ENCODE measurements at places on chromosomes 5 and 9.

GRCh38 chr5:60026161-60026560 is 132.6 kb upstream of the PDE4D start:
- DNase-seq, result no peak

DNA sequence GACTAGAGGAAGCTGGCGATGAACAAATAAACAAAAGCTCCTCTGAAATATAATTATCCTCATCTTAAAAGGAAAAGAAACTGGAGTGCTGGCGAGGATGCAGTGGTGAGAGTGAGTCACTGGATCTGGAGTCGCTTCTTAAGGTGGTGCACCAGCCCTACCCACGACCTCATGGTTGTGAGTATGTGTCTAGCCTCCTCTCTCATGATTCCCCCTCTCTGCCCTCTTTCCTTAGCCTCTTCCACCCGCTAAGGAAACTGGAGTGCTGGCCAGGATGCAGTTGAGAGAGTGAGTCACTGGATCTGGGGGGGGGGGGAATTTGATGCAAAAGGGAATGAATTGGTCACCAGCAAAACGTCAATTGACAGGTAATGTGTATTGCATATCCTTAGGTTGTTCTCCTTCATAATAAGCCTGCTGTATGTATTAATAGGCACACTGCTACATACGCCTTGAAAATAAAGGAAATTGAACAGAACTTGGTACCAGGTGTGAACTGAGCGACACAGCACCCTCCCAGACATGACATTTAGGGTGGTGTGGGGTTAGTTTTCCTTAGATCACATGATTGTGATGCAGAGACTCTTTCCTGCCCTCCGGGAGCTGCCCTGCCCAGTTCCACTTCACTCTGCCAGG is 36.3 kb upstream of the EBF1 start:
- DNase-seq, result no peak

GRCh38 chr5:33230467-33231078 is 210.2 kb upstream of the TARS1 start:
- DNase-seq, result no peak

DNA sequence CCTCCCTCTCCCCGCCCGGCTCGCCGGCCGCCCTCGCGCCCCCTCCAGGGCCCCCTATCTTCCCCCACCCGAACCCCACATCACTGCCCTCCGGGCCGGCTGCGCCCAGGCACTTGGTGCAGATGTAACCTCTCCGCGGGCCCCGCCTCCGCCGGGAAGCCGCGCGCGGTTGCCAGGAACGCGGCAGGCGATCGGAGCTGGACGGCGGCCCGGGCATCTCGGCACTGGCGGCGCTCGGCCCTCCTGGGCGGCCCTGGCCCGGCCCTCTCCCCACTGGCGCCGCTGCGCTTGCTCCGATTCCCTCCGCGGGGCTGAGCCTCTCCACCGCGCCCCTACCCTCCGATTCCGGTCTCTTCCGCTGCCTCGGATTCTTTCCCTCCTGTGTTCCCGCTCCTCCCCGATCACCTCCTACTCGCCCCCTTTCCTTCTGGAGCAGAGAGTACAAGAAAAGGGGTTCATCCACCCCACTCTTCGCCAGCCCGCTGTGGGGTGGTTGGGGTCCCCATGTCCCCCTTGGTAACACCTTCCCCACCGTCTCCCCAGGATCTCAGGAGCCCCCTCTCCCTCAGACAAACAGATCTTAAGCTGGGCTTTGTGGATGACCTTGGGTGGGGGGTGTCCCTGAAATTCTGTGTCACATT is 70.6 kb downstream of the C9orf50 start:
- no peak for DNase-seq

GRCh38 chr5:23084815-23085214 is 231.7 kb upstream of the CDH12 start:
- no peak for DNase-seq

DNA sequence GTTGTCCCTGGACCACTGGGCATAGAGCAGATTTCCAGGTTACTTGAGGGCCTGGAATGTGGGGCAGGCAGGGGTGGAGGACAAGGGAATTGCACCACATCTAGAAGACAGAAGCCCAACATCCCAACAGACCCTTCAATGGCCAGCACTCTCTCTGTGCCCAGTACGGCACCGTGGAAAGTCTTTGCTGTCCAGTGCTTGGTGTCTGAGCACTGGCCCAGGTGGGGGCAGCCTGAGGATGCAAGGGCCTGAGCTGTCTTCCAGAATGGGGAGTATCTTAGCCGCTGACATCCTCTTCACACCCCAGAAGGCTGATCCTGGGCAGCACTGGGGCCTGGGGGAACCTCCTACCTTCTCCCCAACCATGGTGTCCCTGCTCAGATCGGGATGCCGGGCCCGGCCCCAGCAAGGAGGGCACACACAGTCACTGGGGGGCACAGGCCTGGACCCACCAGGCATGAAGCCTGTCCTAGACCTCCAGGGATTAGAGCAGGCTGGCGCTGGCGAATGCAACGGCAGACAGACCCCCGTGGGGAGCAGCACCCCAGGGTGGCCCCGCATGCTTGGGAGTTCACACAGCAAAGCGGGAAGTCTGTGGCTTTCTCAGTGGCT is 40.6 kb upstream of the OLFM1 start:
- no peak for DNase-seq

DNA sequence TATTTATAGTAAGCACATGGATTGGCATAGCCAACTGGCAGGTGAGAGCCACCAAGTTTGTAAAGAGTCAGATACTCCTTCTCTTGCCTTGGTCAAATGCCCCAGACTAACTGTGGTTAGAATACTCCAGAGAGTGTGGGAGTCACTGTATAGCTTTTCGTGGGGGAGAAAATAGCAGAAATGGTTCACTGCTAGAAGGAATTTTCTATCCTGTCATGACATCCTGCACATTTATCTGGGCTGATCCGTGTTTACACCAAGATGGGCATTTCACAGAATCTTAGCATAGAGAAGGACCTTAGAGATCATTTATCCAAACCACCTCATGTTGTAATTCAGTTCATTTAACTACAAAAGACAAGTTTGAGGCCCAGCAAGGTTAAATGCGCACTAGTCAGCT is 460.8 kb downstream of the ENC1 start:
- no peak for DNase-seq

DNA sequence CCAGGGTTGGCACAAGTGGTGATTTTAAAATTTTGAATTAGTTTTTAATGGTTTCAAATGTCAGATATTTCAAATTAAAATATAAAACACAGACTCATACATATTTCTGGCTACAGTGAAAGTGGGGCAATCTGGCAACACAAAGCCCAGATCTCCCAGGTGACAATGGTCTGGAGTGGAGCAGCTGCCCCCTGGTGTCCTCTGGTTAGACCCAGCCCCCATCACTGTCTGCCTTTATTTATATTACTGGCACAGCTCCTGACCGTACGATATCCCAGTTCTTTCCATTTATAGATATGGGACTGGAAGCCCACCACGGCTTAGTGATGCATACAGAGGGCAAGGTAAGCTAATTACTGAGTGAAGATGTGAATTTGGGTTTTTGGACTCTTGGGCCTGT is 37.3 kb downstream of the MACIR start:
- DNase-seq, result no peak

DNA sequence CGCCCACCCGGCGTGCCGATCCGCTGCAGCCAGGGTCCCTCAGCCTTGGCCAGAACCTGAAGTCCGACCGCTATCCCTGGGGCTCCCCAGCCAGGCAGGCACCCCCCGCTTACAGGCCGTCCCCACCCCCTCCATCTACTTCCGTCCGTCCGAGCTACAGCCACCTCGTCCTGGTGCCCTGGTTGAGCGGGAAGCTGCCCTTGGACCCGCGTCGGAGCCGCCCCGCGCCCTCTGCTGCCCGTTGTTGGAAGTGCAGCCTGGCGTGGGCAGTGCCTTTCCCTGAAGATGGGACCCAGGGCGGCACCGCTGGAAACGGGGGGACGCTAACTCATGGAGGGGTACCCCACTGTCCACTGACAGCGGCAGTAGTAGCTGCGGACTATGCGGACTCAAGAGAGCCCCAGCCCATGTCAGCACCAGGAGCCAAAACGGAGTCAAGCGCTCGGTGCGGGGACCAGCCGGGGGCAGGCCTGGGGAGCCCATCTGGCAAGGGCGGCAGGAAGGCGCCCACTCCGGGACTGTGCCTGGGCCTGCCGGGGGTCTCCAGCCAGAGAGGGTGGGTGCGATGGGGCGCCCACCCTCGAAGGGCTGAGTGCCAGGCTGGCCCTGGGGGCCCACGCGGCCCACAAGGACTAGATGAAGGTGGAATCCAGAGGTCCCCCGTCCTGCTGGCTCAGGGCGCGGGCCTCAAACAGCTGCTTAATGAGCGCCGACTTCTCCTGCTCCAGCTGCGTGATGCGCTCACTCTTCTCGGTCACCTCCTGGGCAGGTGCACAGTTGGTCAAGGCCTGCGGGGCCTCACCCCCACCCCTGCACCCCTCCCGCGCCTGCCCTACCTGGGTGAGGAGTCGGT is 6.1 kb downstream of the SAPCD2 start:
- peak; percentile 71 for DNase-seq

- DNase-seq, result no peak
These were observed 47.6 kb upstream of the EGFL7 start for GRCh38 chr9:136614967-136615623.

DNA sequence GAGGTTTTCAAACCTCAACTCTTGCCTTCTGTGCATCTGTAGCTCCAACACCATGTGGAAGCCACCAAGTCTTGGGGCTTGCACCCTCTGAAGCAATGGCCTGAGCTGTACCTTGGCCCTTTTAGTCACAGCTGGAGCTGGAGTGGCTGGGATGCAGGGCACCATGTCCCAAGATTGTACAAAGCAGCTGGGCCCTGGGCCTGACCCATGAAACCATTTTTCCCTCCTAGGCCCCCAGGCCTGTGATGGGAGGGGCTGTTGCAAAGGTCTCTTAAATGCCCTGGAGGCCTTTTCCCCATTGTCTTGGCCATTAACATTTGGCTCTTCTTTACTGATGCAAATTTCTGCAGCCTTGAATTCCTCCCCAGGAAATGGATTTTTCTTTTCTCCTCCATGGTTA is 11.8 kb upstream of the ENTREP1 start:
- DNase-seq, result no peak

DNA sequence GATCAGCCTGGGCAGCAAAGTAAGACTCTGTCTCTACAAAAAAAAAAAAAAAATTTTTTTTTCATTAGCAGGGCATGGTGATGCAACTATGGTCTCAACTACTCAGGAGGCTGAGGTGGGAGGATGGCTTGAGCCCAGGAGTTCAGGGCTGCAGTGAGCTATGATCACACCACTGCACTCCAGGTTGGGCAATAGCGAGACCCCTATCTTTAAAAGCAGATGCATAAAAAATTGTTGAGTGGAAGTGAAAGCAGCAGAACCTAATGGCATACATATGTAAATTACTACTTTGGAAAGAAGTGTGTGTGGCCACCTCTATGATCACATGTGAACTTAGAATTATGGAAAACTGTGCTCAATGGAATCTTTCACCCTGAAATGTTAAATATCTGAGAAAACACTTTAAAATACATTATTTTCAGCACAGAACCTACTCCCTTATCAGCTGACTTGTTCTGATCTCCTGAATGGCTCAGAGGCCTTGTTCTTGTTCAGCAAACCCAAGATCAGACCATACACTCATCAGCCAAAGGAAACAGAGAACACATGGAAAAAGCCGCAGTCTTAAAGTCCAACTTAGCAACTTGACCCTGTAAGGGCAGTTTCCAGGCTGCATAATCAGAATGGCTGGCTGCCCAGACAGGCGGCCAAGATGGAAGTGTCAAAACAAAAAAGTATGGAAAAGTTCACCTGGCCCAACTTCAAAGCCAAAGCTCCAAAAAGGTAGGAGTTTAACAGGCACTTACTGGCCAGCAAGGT is 56.5 kb downstream of the SIL1 start:
- no peak for DNase-seq

DNA sequence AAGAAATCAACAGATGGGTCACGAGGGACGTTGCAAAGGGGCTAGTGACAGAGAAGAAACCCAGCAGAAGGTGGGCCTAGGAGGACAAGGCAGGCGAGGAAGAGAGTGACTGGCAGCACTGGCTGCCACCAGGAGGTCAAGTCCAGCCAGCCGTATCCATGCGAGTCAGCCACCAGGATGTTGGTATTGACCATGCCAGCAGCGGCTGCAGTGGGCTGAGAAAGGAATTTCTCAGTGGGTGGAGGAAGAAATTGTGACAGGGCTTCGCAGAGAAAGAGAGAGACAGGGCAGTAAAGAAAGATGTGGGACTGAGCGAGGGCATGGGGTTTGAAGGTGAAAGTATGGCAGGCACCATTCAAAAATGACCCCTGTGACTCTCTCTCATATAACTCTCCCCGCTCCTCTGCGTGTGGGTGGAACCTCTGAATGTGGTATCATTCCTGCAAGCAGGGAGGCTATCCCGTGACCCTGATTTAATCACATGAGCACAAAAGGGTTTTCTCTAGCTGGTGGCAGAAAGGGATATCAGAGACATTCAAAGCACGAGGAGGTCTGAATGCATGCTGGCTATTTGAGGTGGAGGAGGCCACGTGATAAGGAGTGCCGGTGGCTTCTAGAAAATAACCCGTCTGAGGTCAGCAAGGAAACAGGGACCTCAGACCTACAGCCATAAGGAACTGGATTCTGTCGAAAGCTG is 45.4 kb upstream of the FBXW11 start:
- DNase-seq, result no peak

- DNase-seq, result no peak
These were observed 884.5 kb downstream of the TLE1 start for GRCh38 chr9:80804873-80805272.

DNA sequence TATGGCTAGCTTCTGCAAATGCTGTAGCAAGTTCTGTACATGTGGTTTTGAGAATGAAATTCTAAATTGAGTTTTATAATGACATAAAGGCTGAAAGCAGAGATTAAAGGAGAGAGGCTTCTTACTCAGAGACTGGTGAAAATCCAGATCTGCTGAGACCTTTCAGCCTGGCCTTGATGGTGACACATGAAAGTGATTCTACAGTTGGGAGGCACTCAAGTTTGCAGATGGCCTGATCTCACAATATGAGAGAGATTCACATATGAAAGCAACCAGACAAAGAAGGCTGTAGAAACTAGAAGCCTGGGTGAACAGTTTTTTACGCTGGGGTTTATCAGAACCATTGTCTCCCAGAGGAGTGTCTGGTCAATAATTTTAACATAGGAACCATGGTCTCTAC is 49.0 kb downstream of the RAB3C start:
- no peak for DNase-seq

DNA sequence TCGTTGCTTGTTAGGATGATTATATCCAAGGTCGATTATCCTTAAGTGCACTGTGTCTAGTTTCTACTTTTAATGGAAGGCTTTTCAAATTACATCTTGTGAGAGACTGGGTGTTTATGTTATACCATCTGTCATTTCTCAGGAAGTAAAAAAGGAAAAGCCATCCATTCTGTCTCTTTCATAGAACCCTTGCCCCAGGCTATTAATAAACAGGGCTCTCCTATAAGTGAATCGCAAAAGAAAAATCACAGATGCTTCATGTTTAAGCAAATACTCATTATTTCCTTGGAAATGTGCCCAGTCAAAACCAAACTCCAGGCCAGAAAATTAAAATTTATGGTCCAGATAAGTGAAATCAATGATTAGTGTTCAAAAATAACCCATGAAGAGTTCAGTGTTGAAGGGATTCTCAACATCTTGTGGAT is 58.1 kb downstream of the STARD4 start:
- no peak for DNase-seq

DNA sequence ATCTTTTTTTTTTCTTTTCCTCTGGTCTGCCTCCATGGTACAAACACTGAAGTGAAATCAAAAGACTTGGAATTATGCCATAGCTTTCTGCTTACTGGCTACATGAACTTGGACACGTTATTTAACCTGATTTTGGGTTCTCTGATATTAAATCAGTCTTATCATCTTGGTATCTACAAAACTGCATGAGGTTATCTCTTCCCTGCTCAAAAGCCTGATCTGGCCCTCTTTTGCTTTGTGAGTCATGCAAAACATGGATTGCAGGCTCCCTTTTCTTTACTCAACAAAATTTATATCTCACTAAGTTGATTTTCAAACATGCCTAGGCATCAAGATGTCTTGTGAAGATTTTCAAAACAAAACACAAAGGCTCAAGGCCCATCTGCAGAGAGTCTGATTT is 45.9 kb upstream of the FST start:
- no peak for DNase-seq
